Left renal cortex interstitium (tissue), 4 donors: ENCODE measurements at places on chromosomes 5 and 9. TPM values are rescaled to one million over a fixed set of nuclear protein-coding genes. Genes with fewer than 3 reads are reported as not detected.

GRCh38 chr5:75509956-75510355 lies 1.5 kb downstream of the CERT1 start:
- DNase-seq, result no peak

DNA sequence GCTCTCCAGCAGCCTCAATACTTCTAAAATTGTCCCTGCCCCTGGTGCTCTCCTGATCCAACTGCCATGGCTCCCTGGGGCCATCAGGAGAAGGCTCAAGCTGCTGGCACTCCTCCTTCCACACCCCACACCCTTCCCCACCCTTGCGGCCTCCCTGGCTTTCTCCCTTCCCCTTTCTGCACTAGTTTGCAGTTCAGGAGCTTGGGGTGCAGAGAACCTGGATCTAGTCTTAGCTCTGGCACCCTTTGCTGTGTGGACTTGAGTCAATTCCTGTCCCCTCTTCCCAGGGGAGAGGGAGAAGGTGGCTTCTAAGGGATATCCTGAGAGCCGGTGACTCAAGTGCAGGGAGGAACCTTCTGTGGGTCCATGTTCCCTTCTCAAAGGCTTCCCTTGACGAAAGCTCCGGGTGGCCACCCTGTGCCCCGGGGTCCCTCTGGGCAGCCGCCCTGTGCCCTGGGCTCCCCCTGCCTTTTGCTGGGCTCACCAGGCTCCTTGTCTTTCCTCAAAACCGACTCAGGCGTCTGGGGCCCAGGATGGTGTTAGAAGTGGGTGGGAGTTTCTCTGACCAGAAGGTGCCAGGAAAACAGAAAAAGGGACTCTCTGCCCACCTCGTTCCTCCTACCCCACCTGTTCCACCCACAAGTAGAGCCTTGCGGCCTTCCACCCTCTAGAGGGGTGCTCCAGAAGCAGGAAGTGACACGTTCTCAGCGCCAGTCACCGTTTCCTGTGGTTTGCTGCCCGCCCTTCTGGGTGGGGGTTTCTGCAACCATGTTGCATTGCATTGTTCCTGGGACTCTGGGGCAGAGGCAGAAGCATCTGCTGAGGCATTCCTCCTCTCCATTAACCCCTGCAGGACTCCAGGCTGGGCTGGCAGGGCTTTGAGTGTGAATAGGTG lies 15.0 kb downstream of the GLIPR2 start:
- no peak for DNase-seq

The DOCK2 gene
- 2.7 TPM for polyA plus RNA-seq

The SLIT3 gene
- 53.7 TPM for polyA plus RNA-seq

DNA sequence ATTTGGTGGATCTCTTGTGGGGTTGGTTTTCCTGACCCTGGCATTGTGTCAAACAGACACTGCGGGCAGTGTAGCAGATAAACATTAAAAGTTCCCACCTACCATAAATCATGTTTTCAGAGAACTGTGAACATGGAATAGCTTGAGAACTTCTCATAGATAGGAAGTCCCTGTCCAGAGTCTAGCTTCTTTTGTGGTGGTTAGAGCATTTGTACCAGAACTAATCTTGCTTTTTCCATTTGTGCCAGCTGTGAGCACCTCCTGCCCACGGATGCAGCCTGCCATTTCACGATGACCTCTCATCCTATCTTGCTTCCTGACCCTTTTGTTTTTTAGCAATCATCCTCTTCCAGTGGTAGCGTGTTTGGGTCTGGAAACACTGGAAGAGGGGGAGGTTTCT lies 61.4 kb downstream of the FAM78A start:
- no peak for DNase-seq

DNA sequence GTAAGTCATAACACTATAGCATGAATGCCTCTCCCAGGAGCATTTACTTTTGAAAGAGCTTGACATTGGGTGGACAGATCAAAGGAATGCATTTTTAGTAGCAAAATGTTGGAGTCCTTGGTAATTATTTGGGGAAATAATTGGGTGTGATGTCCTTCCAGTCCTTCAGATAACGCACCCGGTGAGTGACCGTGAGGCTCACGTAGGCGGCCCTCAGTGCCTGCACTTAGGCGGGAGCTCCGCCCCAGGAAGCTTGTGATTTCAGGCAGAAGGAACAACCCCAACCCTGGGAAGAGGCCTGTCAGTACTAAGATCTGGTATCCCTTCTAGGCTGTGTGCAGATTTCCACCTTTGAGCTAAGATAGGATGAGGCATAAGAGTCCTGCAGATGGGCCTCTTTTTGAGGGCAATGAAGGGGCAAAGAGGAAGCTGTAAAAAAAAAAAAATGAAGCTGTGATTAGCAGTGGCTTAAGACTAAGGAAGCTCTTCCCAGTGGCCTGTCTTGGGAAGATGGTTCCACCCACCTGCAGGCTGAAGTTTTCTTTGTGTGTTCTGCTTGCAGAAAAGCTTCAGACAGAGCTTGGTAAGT lies 14.9 kb downstream of the BTNL9 start:
- no peak for DNase-seq

DNA sequence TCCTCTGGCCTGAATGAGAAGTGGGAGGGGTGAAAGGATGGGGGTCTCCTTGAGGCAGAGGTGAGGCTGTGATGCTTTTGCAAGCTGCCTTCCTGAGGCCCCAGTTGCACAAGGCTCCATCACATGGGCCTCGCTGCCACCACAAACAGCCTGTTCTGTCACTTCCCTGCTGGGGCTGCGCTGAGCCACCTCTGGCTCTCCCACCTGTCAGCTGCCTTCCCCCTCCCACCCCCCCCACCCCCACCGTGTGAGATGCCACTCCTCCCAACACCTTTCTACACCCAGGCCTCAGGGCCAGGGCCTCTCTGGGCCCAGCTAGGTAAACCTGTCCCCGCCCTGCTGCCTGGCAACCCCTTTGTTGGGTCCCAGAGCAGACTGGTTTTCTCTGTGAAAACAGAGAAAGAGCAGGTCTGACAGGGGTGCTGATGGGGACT lies 4.5 kb upstream of the PDLIM4 start:
- DNase-seq, result no peak
